ENCODE measurements at places on chromosomes 2 and 18.

DNA sequence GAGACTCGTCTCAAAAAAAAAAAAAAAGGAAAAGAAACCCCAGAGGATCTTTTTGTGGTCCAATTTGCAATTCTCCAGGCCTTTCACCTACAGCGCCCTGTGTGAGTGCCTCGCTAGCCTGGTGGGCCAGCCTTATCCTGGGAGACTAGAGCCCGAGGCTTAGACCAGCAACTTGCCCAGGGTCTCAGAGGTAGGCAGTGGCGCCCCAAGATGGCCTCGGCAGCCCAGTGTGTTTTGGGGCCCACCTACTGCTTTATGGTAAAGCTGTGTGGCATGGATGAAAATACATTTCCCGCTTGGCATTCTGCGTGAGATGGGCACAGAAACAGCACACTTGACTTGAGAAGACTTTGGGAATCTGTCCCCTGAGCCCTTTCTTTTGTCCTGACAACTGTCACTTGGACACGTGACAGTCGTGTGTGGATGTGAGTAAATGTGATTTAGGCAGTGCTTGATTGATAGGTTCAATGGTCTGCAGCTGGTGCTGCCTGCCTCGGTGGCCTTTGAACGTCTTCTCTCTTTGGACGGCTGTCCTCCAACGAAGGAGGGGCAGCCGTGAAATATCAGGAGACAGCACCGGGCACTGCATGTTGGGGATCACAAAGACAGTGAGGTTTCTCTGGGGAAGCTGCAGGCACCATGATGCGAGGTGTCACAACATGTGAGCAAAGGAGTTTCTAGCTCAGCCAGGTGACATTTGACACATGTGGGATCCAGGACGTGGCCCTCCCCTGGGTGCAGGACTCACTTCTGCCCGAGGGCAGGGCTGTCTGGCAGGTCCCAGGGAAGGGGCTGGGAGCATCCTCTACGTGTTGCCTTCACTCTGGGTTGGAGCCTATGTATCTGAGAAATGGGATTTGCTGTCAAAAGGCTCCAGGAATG, 209.5 kb upstream of the TWIST2 start:
- no peak for DNase-seq

GRCh38 chr2:44599130-44599529, 237.4 kb downstream of the CAMKMT start:
- no peak for DNase-seq

GRCh38 chr2:219230059-219230540, 494 bp downstream of the ANKZF1 start:
- DNase-seq = no peak

DNA sequence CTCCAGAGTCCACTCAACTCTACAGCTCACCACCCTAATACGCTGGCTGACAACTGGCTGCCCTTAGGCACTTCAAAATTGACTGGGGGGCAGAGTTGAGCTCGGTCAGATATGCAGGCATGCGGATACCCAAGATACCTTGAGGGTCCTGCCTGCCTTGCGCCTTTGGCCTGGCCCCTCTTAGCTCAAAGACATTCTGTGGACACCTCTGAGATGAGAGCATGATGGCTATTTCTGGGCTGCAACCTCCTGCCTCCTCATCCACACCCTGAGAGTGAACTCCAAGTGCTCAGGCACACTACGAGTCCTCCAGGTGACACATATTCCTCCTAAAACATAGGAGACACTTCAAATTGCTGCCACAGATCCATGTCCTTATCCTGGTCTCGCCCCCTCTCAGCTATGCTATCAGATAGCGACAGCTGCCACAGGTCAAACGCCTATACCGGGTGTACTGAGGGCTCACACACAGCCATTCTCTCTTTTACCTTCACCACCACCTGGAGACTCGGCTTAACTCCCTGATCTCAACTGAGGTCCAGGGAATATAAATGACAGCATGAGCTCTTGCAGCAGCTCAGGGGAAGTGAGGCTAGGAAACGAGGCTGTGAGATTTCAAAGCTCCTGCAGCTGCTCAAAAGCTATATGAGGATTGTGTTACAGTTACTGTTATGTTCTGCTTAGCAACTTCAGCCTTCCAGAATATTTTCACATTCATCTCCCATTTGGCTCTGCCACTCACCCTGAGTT, 60.5 kb upstream of the TEX51 start:
- DNase-seq = no peak

- no peak for DNase-seq
Measured at GRCh38 chr2:214393796-214394195, 17.1 kb upstream of the VWC2L start.

DNA sequence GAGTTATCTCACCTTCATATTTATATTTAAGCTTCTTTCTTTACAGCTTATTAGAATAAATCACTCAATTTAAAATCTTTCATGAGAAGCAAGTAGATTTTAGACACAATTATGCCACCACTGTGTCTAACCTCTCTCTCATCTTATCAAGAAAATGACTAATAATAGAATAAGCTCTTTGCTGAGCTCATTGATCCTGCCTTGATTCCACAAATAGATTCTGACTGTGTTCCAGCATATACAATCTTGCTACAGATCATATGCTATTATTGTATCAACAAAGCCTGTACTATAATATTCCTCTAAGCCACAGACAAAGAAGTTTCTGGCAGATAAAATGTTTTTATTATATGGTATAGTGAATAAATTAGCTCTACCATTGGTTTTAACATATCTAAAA, 168.7 kb upstream of the GULP1 start:
- no peak for DNase-seq

DNA sequence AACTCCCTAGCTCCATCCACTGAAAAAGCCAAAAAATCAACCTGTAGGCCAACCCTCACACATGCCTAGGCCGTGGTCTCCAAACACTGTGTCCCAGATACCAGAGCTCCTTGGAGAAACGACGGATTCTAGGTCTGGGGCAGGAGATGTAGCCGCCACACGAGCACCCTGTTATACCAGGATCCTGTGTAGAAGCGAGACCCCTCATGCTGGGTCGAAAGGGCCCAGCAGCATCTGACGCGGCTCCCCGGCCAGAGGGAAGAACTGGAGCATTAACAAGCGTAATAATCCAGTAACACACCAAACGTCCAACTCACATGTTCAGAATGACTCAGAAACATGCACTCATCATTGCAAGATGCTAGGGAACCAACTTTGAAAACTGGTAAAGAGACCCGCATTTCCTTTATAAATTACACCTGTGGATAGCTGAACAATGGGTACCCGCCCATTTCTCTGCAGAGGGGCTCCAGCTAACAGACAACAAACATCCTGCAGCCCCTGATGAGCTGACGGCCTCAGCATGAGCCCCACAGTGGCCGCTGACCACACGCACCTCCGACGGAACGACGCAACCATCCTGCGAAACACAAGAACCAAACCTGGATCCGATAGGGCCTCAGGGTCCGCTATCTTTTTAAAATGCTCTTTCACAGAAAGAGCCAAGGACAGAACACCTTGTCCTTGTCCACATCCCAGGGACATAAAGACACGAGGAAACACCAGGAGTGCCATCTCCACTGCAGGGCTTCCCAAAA, 14.2 kb downstream of the SLC66A2 start:
- no peak for DNase-seq

DNA sequence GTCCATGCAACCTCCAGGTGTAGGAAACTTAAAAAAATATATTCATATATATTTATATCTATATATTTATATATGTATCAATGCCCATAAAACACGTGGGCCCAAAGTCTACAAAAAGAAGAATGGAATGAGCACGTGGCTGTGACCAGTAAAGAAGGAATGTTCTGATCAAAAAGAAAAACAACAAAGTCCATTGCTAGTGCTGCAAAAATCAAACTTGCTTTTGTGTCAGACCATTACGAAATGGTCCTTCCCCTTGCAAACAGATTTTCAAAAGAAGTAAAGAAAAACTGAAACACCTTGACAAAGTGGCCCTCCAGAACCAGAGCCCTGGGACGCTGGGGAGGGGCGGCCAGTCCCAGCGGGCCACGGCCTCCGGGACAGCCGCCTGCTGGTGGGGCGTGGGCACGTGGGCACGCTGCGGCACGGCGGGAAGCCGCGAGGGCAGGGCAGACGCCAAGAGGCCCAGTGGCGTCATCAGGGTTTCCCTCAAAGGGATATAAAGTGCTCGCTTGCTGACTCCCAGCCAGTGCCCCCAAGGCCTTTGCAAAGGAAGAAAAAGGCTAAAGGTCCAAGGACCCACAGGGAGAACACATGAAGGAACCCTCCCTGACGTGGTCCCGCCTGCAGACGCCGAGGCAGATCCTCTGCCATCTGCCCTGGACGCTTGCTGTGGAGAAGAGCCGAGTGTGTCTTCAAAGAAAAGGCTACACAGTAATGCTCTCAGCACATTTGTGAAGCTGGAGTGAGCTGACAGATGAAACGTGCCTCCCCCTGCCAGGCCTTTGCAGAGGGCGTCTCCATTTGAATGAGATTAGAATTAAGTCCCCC, 201.8 kb downstream of the TWIST2 start:
- DNase-seq = no peak

- DNase-seq = no peak
Measured at GRCh38 chr2:228703152-228703551, 521.7 kb upstream of the SPHKAP start.

- no peak for DNase-seq
Measured at GRCh38 chr18:44683556-44683955, 2.9 kb downstream of the SETBP1 start.

DNA sequence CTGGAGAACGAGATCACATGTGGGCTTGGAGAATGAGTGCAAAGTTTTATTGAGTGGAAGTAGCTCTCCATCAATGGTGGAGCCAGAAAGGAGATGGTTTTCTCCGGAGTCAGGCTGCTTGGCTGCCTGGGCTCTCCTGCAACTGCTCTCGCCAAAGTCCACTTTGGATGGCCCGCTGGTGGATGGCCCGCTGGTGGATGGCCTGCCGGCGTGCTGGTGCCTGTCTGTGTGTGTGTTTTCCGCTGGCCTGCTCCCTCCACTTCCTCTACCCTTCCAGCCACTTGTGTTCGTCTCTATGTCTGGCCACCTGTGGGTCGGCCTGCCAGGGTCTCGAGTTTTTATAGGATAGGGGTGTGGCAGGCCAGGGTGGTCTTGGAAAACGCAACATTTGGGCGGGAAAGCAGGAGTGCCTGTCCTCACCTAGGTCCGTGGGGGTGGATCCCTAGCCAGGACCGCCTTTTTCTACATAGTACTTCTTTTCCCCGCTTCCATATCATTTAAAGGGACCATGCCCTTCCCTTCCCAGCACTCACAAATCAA, 1292.1 kb upstream of the PIK3C3 start:
- DNase-seq = no peak

DNA sequence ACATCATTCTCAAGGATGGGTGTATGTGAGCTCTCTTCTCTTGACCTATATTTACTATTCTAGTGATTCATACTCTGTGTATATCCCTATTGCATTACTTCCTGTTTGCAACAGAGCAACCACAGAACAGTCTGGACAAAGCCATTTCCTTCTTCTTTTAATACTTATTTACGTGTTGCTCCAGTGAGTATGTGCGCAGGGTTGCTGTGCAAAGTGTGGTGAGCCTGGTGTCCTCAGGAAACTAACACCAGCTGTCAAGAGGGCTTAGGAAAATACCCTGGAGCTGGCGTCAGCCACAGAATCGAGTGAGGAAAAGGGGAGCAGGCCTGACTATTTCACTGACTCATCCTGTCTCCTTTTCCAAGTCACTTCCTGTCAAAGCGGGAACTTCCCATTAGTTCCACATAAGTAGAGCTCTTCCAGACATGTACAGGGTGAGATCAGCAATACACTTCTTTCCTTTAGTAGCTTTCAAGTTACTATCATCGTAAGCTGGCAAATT, 214.1 kb upstream of the COPS8 start:
- no peak for DNase-seq

DNA sequence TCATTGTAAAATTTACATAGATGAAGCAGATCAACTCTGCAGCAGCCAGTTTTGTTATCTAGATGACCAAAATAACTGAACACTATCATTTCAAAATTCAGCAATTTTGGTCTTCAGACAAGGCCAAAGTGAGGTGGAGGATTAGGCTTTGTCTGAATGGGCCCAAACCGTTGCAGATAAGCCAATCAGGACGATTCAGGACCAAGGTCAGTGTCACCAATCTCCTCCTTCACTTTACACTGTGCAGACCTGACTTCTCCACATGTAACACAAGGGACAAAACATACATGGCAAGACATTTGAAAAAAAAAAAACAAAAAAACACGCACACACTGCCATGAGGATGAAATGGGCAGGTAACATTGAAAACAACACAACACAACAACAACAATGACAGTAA, 211.2 kb downstream of the NAPG start:
- no peak for DNase-seq

DNA sequence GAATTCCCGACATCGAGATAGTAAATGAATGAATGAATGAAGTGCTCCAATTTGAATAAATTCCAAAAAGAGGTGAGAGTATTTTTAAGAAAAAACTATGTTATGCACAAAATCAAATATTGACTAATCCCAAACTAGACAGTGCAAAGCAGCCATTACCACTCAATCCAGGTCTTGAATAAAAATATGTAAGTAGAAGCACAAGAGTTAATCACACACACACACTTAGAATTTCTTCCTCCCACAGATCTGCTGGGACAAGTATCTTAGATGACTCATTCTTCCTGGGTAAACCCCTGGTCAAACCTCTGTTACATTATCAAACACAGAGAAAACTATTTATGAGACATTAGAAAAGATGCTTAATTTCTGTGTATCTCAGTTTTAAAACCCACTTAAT, 102.0 kb downstream of the PLA2R1 start:
- DNase-seq = no peak

DNA sequence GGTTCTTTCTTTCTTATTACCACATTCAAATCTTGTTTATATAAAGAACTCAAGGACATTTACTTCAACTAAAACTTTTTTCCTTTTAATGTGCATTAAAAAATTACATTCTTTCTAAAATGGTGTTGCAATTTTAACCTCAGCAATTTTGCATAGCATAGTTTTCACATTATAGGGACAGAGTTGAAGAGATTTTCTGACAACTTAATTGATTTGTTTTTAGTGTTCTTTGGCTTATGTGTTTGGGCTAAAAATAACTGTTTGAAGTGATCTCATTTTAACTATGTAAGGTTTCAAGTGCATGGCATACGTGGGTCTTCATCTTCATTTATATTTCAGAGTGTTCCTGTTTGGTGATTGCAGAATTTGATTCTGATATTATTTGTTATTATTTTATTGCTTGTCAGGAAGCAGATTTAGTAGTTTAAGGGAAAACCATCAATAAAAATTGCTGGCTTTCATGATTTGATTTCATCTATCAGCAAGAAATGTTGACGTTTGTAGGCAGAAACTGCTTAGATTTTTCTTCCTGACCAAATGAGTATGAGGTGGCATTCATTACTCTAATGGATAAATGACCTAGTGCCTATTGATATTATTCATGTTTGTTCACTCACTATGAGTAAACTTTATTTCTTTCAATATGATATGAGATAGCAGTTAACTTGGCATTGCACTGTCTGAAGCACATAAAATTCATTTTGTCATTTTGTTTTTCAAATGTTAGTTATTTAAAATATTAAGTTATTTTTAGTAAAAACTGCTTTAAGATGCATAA, 398.4 kb downstream of the NUP35 start:
- no peak for DNase-seq
